ENCODE measurements at places on chromosomes 5 and 9.

DNA sequence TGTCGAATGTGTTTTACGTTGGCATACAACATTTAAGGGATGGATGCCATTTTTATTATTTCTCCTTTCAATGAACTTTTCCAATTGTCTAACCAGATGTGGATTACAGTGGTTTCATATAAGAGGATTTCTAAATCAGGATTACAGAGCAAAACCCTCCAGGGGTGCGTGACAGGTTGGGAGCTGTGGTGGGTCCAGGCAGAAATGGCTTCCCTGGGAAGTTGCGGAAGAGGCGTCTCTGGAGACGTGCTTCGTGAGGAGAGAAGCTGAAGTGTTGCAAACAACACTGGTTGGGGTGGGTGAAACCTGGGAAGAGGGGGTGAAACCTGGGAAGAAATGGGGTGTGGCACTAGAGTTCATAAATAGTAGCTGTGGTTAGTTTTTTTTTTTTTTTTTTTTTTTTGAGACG is 4.5 kb upstream of the RPL26L1 start:
- no peak for DNase-seq

- no peak for DNase-seq
Measured at GRCh38 chr5:171268700-171269620, 40.1 kb upstream of the TLX3 start.

GRCh38 chr9:74006935-74007334 is 490.2 kb upstream of the RORB start:
- DNase-seq = no peak

DNA sequence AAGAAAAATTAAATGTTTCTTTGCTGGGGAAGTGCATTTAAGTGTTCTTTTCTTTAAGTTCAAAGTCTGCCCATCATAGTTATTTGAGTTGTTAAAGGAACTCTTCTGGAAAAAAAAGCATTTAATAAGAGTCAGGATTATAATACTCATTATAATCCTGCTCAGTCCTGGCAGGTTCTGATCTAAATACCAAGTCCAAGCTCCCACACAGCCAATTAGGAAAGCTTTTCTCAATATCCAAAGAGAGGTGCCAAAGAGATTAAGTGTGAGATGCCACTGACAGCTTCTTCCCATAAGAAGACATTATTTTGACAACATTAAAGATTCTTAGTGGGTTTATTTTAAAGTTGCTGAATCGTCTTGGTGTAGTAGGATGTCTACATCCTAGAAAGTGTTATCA is 235.2 kb upstream of the DAB2 start:
- no peak for DNase-seq
